ENCODE measurements at places on chromosomes 3 and 15. TPM values are rescaled to one million over a fixed set of nuclear protein-coding genes. Genes with fewer than 3 reads are reported as not detected.

GRCh38 chr15:80333261-80333660 is 70.9 kb upstream of the ARNT2 start:
- no peak for DNase-seq

- no peak for DNase-seq
Measured at GRCh38 chr15:31256378-31257265, 70.0 kb upstream of the KLF13 start.

- no peak for DNase-seq
Measured at GRCh38 chr15:35307026-35307425, 221.9 kb upstream of the NANOGP8 start.

- DNase-seq = no peak
Measured at GRCh38 chr3:46163556-46164041, 44.5 kb downstream of the CCR1 start.

- no peak for DNase-seq
Measured at GRCh38 chr3:187989575-187990153, 164.3 kb upstream of the LPP start.

- DNase-seq = no peak
Measured at GRCh38 chr15:75195122-75195765, 6.4 kb upstream of the C15orf39 start.

DNA sequence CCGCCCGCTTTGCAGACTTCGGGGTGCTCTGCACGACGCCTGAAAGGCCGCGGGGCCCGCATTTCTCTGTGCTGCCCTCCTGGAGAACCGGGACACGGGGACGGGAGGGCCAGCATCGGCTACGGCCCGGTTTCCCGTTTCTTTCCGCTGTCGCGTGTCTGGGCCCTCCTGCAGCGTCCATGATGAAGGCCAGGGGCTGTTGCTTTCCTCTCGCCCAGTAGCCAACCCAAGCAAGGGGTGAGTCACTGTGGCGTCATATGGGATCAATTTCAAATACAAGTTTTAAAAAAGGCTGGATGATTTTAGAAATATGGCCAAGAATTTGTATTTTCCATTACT is 435 bp downstream of the SLC35G2 start:
- no peak for DNase-seq

GRCh38 chr3:51559411-51559888 is 20.9 kb downstream of the RAD54L2 start:
- DNase-seq = peak; percentile 71

- DNase-seq = peak; percentile 62
Measured at GRCh38 chr3:4322635-4323034, 19.5 kb downstream of the SETMAR start.

DNA sequence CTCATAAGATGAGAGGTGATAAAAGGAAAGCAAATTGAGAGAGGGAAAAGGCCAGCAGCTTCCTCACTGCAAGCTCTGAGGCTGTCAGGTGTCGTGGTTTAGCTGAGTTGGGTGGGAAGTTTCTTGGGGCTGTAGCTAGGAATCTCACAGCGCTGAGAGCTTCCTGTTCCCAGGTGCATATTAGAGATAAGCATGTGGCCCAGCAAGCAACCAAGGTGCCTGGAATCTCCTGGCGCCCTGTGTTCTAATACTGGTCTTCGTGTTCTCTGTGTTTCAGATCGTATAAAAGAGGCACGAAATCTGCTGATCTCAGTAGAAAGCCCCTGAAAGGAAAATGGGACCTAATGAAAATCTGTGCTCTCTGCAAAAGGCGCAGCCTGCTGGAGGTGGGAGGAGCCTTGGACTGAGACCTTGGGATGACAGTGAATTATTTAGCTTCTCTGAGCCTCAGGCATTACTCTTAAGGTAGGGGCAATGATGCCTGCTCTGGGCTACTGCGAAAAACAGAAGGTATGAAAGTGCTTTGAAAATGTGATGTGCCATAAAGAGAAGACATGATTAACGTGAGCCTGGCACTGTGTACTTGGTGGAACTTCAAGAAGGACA is 499.9 kb downstream of the TBL1XR1 start:
- no peak for DNase-seq

GRCh38 chr3:125556314-125556713 is 36.3 kb upstream of the SNX4 start:
- peak; percentile 66 for DNase-seq

DNA sequence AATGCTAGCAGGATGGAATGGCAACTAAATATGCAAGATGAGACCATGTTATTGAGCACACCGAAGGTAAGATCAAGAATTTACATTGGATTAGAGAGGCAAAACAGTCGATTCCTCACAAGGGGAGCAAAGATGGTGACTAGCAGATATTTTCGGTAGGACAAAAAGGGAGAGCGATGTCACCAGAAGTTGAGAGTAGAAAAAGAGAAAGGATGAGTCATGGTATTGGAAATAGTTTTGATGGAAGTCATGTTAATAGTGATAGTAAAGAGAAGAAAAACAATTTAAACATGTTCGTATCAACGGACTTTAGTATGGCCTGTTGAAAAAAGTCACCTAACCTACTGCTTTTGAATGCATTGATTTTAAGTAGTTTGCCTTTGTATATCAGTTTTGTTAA is 55.0 kb downstream of the UBE2E2 start:
- DNase-seq = no peak

DNA sequence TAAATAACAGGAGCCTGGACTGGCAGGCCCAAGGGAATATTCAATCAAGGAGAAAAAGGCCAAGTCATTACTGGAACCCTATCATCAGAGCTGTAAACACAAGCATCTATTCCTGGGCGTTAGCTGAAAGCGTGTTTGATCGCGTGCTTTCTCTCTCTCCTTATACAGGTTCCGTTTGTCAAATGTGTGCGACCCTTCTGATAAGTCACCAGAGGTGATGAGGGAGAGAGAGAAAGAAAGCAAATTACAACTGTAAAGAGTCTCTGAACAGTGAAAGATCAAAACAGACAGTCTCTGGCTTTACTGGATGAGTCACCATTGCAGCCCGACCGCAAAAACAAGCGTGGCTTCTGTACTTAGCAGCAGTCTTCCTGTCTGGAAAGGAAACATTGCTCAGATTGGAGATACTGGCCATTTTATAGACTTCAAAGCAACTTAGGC is 39.5 kb upstream of the TPRG1 start:
- peak; percentile 41 for DNase-seq

- no peak for DNase-seq
Measured at GRCh38 chr3:194275291-194275690, 75.8 kb downstream of the CPN2 start.

- DNase-seq = no peak
Measured at GRCh38 chr3:108235290-108235689, 13.1 kb upstream of the IFT57 start.

GRCh38 chr3:72372161-72372560 is 476.1 kb downstream of the SHQ1 start:
- DNase-seq = no peak

DNA sequence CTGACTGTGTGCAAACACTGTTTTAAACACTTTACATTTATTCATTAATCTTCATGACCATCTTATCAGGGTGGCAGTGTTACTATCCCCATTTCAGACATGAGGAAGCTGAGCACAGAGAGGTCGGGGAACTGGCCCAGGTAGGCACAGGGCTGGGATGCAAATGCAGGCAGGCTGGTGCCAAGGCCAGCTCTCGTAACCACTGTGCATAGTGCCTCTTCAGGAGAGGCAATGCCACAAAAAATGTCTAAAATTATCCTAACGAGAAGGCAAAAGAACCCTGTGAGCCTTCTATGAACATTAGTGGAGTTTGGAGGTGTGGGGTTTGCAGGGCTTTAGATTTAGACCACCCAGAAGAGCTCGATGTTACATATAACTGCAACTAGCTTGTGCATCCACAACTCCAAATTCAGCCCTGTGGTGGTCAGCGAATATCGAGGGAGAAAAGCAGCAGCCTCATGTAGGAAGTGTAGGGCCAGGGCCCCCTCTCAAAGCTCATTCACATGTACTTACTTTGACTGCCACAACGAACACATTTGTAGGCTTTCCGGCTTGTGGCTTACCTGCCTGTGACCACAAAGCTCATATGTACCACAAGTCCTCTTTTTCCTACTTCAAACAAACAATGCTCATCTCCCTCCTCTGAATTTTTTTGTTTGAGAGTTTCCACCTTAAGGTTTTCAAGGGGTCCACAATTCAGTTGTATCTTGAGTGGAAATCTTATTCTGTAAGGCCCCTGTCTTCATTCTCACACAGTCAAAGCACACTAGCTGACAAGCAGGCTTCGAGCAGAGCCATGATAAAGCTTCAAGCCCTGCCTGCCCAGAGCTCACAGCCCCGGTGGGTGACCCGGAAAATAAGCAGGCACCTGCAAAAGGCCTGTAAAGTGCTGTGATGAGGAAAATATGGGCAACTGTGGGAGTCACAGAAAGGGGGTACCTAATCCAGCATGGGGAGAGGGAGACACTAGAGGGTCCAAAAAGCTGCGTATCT is 722.9 kb upstream of the CFAP20DC start:
- DNase-seq = no peak

DNA sequence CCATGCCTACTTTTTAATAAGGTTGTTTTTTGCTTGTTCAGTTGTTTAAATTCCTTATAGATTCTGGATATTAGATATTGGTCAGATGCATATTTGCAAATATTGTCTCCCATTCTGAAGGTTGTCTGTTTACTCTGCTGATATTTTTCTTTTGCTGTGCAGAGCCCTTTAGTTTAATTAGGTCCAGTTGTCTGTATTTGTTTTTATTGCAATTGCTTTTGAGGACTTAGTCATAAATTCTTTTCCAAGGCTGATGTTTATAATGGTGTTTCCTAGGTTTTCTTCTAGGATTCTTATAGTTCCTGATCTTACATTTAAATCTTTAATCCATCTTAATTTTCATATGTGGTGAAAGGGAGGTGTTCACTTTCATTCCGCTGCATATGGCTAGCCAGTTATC is 77.4 kb downstream of the PTPRG start:
- DNase-seq = no peak

GRCh38 chr3:169965562-169966427 is 812 bp upstream of the SEC62 start:
- no peak for DNase-seq

GRCh38 chr15:60589253-60589652 is 110.3 kb upstream of the ICE2 start:
- no peak for DNase-seq

DNA sequence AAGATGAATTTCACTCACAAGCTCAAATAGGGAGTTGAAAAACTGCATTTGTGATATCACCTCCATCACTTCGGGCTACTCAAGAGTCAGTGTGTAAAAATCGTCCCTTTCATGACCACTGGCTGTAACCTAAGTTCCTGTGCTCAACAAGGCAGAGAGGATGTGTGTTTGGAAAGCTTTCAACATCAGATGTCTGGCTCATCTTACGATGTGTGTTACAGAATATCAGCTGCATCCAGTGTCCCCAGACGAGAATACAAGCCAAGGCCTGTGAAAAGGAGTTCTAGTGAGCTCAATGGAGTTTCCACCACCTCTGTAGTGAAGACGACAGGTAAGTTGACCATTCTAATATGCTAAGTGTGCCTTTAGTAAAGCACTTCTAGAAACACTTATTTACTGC is 65.5 kb upstream of the ADAMTSL3 start:
- DNase-seq = no peak

- no peak for DNase-seq
Measured at GRCh38 chr3:116263842-116264545, 181.3 kb downstream of the LSAMP start.

- DNase-seq = no peak
Measured at GRCh38 chr15:85676342-85677098, 118.2 kb downstream of the KLHL25 start.

- DNase-seq = no peak
Measured at GRCh38 chr15:31193291-31193690, 91.8 kb upstream of the TRPM1 start.

DNA sequence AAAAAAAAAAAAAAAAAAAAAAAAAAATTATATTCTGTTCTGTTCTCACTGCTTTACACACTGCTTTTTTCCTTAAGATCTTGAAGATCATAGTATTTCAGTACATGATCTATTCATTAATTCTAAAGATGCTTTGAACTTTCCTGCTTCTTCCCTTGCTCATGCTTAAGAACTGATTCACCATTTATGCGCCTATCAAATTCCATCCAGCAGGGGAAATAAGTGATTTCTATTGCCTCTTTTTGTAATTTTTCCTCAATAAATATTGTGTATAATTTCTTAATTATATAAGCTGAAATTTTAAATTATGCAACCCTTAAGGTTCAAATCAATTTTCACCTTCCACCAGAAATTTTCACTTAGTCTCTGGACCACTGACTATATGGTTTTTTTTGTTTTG is 10.6 kb downstream of the DENND6A start:
- no peak for DNase-seq

GRCh38 chr3:13533885-13534301 is 15.0 kb upstream of the FBLN2 start:
- DNase-seq = no peak

- no peak for DNase-seq
Measured at GRCh38 chr3:97942801-97943546, 29.3 kb downstream of the RIOX2 start.

GRCh38 chr3:64568895-64569517 is 118.8 kb downstream of the ADAMTS9 start:
- DNase-seq = no peak

DNA sequence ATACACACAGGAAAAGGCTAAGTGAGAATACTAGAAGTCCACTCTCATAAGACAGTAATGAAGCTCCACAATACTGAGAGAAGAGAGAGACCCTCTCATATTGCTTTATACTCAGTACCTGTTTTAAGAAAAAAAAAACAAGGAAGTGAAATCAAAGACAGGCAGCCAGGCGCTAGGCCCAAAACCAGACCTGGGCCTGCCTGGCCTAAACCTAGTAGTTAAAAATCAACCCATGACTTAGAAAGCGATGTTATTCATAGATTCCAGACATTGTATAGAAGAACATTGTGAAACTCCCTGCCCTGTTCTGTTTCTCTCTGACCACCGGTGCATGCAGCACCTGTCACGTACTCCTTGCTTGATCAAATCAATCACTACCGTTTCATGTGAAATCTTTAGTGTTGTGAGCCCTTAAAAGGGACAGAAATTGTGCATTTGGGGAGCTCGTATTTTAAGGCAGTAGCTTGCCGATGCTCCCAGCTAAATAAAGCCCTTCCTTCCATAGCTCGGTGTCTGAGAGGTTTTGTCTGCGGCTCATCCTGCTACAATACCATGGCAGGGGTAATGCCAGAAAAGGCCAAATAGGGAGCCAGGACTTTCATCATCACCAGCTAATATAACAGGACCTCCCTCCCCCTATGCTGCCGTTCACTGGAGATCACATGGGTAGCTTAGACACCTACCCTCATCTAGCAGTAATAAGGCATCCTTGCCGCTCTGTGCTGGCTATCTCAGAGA is 1294.1 kb downstream of the NSUN3 start:
- no peak for DNase-seq

Gene ITIH4
- 0.63 TPM for polyA plus RNA-seq

Gene AHSG
- not detected for polyA plus RNA-seq

Gene RTP1
- not detected for polyA plus RNA-seq

Gene SKOR1
- 0.02 TPM for polyA plus RNA-seq

Gene RBP2
- not detected for polyA plus RNA-seq

Gene SLC28A2
- polyA plus RNA-seq = not detected

Gene SIDT1
- not detected for polyA plus RNA-seq

Gene NANOGP8
- polyA plus RNA-seq = 0.15 TPM

Gene ANAPC13
- polyA plus RNA-seq = 122 TPM

Gene ADAMTS9
- 1.1 TPM for polyA plus RNA-seq

Gene FEZF2
- not detected for polyA plus RNA-seq

Gene IL16
- polyA plus RNA-seq = 3.8 TPM

Gene ISL2
- polyA plus RNA-seq = 0.82 TPM

Gene SMCO1
- polyA plus RNA-seq = not detected

Gene UBP1
- 83.1 TPM for polyA plus RNA-seq

Gene APBA2
- polyA plus RNA-seq = 18.9 TPM

Gene ANKRD63
- not detected for polyA plus RNA-seq

Measured in AG04450 (cell line).